ENCODE measurements at places on chromosomes 1 and 21.

DNA sequence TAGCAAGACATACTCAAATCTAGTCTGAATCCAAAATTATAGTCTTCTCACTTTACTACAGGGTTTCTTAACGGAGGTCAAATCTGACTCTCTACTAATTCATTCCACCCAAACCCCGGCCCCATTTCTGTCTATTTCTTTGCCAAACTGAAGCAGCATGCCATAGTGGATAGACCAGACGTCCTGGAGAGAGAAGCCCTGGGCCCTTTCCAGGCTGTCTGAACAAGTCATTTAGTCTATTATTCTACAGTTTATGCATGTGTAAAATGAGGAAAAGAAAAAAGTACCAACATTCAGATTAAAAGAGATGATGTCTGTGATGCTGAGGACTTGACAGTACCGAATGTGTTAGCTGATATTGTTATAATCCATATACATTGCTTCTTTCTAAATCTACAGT is 95.0 kb downstream of the GDAP2 start:
- DNase-seq: no peak

DNA sequence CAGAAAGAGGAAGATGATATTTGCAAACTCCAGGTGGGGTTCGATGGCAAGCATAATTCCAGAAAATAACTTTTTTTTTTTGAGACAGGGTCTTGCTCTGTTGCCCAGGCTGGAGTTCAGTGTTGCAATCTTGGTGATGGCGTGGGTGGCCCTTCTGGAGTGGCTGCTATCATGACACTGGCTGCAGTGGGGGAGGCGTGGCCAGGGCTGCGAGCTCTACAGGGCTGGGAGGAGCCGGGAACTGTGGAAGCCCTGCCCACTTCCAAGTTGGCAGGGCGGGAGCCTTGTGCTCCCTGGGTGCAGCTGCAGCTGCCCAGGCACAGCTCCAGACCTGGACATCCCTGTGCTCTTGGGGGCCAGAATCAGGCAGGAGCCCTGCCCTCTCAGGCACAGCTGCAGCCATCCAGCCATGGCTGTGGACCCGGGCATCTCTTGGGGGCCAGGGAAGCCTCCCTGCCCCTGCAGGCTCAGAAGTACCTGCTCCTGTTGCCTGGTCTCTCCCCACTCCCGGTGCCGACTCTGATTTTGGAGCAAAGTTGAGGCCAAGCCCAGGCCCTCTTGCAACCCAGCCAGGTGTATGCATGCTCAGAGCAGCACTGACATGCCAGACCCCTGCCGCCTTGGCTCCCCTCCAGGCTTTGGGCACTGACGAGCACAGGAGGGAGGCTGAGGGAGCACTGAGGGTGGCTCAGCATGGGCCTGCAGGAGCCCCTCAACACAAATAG is 7.2 kb upstream of the BCL10 start:
- DNase-seq: no peak

GRCh38 chr1:87451229-87451920 is 122.7 kb downstream of the LMO4 start:
- peak; percentile 23 for DNase-seq

- DNase-seq: no peak
Measured at GRCh38 chr1:14713077-14713476, 114.6 kb downstream of the KAZN start.

DNA sequence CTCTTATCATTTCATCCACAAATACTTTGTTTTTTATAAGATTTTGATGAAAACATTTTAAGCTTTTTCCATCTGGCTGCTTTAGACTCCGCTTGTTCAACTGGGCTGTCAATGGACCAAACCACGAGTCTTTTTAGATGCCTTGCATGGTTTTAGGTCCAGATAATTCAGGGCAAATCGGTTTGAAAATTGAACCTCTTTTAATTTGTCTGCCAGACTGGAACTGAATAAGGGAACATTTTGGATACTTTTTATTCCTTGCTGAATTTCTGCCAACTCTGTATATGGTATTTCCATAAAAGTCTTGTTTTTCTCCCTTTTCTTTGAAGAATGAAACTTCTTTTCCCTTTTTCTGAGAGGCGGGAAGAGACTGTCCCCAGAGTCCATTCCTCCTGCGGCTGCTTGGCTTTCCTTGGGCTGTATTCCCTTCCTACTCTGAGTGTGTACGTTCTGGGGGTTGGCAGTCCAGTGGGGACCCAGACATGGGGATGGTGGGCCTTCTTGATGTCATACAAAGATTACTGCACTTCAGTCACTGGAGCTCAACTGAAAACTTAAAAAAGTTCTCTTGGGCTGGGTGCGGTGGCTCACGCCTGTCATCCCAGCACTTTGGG is 46.5 kb upstream of the CNN3 start:
- DNase-seq: no peak

GRCh38 chr1:89615676-89616598 is 17.0 kb upstream of the LRRC8C start:
- no peak for DNase-seq

- no peak for DNase-seq
Measured at GRCh38 chr1:238005116-238005515, 114.4 kb upstream of the ZP4 start.

DNA sequence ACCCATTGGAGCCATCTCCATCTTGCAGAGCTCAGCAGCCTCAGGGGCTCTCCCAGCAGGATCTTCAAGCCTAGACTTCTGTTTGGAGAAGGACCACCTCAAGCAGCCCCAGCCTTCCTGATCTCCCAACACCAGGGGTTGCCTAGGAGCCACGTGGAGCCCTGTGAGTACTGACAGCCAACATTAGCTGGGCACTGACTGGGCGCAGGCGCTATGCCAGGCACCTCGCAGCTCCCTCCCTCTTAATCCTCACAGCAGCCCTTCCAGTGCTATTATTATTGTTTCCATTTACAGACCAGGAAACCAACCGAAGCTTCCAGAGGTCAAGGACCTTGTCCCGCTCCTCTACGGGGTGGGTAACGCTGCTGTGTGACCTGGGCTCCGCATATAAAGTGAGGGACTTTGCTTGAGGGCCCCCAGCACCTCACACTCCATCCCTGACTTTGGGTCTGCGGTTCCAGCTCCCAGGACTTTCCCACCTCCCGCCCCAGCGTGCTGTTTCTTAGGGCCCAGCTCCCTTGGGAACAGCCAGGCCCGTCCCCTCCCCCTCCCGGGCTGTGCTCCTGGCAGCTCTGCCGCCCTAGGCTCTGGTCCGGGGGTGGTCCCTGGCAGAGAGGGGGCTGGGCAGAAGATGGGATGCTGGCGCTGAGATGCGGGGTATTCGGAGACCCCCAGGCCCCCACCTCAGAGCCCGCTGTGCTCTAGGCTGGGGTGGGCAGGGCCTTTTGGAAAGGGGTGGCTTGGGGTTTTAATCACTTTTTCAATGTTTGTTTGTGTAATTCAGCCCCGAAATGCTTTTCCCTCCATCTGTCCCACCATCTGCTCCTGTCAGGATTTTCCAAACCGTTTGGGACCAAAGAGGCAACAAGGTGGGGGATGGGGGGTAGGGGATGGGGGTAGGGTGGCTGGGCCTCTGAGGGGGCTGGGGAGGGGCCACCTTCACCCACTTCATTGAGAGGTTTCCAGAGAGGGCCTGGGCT is 4.1 kb upstream of the HPCA start:
- no peak for DNase-seq

DNA sequence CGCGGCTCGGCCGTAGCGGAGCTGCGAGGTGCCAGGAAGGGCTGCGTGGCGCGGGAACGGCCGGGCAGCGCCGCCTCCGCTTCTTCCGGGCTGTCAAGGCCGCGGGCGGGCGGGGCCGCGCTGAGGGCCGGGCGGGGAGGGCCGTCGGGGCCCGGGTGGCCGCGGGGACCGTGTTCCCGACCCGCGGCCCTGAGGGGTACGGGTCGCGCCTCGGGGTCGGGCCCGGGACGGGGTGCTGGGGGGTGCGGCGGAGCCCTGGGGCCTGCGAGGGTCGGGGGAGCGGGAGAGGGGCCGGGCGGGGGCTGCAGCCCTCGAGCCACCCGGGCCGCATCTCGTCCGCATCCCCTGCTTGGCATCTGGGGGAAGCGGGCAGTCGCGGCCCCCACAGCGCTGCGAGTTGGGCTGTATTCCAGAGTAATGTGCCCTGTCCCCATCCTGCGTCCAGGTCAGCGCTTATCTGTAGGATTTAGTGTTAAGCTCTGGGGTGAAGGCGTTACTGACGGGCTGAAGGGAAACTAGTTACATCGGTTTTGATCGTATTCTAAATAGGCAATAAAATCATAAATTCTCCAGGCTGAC is 379 bp downstream of the RER1 start:
- DNase-seq: no peak

GRCh38 chr1:242754125-242754524 is 229.6 kb upstream of the PLD5 start:
- DNase-seq: no peak

- DNase-seq: no peak
Measured at GRCh38 chr1:86423473-86423872, 498 bp upstream of the CLCA2 start.

GRCh38 chr21:32137266-32137665 is 141.6 kb downstream of the MIS18A start:
- DNase-seq: no peak

DNA sequence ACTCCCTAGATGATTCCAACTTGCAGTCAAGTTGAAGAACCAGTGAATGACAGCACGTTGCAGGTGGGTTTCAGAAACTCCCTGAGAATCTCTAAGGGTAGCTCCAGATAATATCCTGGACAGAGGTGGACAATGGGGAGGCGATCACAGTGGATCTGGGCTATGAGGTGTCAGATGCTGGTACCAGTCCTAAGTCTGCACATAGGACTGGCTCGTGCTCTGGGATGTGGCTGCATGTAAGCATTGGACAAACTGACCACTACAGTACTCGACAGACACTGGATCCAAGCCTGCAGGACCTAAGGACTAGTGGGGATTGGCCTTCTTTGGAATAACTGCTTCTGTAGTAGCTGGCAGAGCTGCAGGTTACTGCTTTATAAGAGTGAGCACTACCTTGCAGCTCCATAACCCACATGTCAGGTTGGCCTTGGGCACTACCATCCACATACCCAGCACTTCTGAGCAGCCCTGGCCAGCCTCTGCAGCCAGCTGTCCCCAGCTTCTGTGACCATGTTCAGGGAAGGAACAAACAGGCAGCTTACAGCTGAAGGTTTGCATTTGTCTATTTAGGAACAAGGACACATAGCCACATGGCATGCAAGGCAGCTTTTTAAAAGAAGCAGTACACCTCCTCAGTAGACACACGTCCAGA is 33.2 kb upstream of the DNAH14 start:
- DNase-seq: no peak

DNA sequence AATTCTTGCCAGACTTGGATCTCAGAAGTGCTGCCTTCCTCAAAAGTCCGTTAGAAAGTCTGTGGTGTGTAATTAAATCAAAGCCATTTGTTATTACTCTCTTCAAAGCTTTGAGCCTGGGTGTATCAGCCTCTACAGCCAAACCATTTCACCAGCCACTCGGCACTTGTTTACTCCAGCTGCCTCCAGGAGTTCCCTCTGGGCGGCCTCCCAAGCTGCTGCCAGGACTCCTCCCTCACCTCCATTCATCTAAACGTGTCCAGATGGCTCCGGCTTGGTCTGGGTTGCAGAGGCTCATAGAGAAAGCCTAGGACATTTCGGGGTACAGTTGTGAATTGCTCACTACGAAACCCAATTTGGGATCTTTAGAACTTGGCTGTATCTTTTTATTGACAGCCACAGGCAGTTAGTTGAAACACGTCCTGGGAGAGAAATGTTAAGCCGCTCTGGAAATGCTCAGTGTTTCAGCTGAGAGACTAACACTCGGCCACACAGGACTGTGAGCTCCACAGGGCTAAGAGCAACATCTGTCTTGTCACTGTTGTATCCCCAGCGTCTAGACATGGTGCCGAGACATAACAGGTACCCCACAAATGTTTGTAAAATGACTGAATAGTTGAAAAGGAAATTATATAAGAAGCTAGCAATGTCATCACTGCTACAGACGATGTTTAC is 116.9 kb upstream of the NGF start:
- DNase-seq: no peak

GRCh38 chr21:40556442-40556968 is 290.5 kb downstream of the DSCAM start:
- DNase-seq: no peak

GRCh38 chr1:180281490-180281889 is 51.4 kb downstream of the LHX4 start:
- no peak for DNase-seq

DNA sequence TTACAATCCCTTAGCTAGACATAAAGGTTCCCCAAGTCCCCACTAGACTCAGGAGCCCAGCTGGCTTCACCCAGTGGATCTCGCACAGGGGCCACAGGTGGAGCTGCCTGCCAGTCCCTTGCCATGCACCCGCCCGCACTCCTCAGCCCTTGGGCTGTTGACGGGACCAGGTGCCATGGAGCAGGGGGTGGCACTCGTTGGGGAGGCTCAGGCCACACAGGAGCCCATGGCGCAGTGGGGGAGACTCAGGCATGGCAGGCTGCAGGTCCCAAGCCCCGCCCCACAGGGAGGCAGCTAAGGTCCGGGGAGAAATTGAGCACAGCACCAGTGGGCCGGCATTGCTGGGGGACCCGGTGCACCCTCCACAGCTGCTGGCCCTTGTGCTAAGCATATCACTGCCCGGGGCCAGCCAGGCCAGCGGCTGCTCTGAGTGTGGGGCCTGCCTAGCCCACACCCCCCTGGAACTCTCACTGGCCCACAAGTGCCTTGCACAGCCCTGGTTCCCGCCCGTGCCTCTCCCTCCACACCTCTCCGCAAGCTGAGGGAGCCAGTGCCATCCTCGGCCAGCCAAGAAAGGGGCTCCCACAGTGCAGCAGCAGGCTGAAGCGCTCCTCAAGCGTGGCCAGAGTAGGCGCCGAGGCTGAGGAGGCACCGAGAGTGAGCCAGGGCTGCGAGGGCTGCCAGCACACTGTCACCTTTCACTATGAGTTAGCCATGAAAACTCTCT is 117.8 kb downstream of the LIPI start:
- no peak for DNase-seq

DNA sequence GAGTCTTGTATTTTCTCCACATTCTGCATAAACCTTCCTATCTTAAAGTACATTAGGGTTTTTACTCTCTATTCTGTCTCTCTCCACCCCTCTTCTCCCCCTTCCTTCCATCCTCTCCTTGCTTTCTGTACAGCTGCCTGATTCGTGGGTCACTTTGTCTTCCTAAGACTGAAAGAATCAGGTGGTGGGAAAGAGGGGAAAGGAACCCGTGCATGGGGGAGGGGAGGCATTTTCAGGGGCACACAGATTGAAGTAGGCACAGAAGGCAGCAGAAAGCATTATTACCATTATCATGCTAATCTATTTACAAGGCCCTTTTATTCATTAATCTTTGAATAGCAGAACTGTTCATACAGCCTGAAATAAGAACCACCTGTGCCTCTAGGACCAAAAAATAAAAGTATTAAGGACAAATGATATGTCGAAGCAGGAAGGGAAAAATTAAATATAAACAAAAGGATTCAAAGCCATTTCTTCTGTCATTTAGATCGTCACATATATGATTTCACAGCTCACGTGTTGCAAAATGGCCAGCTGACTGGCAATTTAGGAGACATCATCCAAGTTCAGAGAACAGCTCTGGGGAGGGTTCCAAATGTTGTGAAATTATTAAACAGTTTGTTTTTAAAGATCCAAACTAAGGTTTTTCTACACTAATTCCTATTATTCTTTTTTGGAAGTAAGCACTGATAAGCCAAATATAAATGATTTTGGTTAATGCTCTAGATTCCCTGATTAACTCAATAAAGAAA is 154.6 kb downstream of the PBX1 start:
- DNase-seq: no peak

- DNase-seq: no peak
Measured at GRCh38 chr1:61111084-61112004, 29.0 kb downstream of the NFIA start.

GRCh38 chr1:96558635-96559034 is 162.9 kb upstream of the PTBP2 start:
- DNase-seq: no peak
